ENCODE measurements at places on chromosomes 12 and 14.

DNA sequence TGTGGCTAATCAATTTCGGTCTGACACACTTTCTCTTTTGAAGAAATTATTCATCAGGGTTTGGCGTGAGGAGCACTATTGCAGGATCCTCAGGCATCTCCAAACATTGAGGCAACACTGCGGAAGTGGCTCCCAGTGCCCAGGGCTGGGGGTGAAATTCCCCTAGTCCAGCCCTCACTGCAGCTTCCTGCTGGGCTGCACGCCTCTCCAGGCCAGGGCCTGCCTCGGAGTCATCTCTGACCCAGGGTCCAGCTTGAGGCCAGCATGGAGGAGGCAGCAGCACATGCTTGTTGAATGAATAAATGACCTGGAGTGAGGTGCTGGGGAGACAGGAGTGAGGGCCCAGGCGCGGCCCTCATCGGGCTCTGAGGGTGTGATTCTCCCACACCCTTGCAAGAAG, 36.0 kb upstream of the TDRD9 start:
- no peak for DNase-seq

- no peak for DNase-seq
Observed at GRCh38 chr12:92070864-92071445, 74.7 kb downstream of the BTG1 start.

DNA sequence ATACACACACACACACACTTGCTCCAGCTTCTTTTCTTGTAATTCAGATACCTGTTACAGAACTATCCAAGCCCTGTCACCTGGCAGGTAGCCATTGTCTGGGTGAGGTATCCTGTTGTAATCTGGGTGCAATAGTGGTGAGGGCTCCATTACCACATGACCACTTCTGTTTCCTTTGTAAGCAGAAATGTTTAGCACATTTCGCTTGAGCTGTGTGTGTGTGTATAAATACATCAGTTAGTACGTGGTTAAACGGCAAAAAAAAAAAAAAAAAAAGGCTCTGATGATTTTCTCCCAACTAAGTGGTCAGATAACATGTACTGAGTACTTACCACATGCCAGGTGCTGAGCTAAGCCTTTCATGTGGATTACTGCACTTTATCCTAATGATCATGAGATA, 129.3 kb upstream of the SSTR1 start:
- no peak for DNase-seq

GRCh38 chr12:108798551-108799221, 58.7 kb downstream of the SSH1 start:
- no peak for DNase-seq

DNA sequence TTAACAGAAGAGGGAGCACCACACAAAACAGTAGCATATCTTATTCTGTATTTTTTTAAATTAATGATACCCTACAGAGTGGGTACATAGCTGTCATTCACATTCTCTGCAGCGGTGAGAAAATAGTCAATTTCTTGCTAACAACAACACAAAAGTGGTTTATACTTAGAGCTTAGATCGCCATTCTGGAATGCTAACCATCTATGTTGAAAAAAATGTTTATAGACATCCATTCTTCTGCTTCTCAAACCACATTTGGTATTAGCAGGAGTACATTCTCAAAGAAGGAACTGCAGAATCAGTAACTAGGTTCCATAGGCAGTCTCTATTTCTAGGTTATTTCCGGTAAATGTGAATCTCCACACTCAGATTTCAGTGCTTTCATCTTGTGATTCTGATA, 185.9 kb downstream of the PPFIA2 start:
- DNase-seq, result no peak

DNA sequence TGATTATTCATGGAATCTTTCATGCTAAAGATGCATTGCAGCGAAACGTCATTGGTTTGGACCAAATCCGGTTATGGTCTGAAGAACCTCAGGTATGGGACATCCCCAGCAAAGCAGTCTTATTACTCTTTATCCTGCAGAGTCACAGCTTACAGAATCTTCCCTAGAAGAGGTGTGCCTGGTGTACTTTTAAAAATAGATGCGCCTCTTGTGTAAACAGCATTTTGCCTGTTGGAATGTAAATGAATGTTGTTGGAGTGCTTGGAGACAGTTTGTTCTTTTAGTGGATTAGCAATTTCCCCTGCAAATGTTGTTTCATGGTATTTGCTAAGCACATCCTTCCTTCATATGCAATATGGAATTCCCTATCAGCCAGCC, 242.5 kb downstream of the ZFP36L1 start:
- no peak for DNase-seq

GRCh38 chr14:89702876-89703200, 251.7 kb downstream of the EFCAB11 start:
- no peak for DNase-seq

GRCh38 chr12:88944397-88944796, 364.1 kb upstream of the KITLG start:
- DNase-seq, result no peak

DNA sequence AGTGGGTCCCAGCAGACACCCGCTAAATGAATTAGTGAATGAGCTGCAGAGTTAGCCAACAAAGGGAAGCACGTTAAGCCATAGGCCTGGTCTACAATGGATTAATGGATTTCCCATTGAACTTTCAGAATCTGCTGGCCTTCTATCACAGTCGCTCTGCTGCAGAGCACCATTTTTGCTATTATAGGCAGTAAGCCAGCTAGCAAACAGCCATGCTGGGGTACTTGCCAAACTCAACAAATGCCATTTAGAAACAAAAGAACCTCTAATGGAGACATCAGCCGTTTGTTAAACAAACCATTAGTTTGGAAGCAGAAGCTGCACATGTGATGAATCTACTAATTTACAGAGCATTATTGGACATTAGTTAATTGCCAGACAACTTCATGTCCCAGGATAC, 181.1 kb upstream of the STXBP6 start:
- DNase-seq, result no peak

DNA sequence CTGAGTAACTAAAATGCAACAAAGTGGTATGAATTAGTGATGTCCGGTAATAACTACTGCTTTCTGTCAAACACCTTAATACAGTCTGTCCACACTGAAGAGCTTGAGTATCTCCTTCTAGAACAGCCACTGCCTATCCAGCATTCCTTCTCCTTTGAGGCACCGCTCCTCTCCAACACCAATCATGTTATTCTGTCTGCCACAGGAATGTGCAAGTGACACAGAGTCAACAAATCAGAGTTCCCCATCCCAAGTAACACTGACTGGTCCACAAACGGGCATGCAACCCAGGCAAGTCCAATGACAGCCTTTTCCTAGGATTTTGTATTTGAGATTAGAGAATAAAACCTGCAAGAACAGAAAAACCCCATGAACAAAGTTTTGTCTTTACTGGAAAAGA, 3.8 kb downstream of the GXYLT1 start:
- no peak for DNase-seq

- DNase-seq, result no peak
Observed at GRCh38 chr12:5488626-5488955, 56.7 kb downstream of the NTF3 start.

- no peak for DNase-seq
Observed at GRCh38 chr12:95955549-95956159, 12.5 kb downstream of the AMDHD1 start.

GRCh38 chr14:98444077-98444476, 827.9 kb downstream of the BCL11B start:
- no peak for DNase-seq

GRCh38 chr12:112808156-112808555, 16.6 kb downstream of the RPH3A start:
- DNase-seq, result no peak

DNA sequence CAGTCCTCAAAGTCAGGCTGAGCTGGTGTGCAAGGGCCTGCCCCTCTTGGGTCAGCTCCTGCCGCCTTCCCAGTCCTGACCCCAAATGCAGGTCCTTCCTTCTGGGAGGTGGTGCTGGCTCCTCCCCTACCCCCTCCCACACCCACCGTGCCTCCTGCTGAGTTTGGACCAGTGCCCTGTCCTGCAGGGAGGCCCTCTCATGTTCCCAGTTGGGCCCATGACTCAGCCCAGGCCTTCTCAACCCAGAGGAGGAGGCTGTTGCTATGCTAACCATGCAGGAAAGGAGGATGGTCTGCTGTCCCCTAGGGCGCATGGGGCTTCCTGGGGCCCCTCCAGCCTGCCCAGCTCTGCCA, 4.4 kb downstream of the ZBTB42 start:
- DNase-seq, result no peak

- DNase-seq, result no peak
Observed at GRCh38 chr12:42299392-42300308, 26.2 kb downstream of the ZCRB1 start.

DNA sequence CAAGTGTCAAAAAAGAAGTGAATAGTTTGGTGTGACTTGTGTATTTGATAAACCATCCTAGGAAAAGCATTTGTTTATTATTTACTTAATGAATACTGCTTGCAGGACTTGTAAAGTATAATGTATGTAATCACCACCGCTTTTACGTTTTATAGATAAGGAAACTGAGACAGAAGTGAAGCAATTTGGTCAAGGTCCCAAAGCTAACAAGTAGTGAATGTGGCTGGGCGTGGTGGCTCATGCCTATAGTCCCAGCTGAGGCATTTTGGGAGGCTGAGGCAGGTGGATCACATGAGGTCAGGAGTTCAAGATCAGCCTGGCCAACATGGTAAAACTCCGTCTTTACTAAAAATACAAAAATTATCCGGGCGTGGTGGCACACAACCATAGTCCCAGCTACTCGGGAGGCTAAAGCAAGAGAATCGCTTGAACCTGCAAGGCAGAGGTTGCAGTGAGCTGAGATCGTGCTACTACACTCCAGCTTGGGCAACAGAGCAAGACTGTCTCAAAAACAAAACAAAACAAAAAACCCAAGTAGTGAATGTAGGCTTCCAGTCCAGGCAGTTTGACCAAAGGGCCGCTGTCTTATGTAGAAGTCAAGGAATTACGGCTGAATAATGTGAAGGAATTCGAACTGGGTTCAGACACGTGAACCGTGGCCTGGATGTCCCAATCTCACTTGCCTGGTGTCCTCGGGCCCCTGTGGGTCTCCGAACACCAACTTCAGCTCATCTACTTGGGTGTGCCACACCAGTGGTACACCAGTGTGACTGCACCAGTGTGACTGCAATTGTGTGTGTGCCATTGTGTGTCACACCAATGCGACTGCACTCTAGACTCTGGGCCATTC, 88.3 kb upstream of the MED13L start:
- no peak for DNase-seq

DNA sequence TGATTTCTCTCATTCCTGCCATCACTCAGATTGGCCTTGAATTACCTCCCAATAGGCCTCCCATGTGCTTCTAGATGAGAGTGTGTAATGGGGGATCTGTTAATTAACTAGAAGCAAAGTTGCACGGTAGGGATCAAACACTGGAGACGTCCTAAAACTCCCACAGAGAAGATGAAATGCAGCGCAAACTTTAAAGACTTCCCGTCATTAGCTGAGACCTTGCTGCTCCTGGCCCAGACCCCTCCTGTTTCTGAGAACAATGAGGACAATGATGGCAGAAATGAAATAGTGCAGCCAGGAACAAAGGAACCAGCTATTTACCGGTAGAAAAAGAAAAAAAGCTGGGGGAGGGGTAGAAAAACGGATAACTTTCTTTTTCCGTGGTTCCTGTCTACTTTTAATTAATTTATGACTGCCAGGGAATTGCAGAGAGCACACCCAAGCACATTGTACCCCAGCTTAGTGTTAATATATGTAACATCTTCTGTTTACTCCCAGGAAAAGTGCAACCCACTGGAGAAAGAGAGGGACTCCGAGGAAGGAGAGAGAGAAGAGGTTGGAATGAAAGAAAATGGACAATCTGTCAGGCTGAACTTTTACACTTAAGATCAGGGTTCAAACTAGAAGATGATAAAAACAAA, 280.7 kb upstream of the SOX5 start:
- no peak for DNase-seq

DNA sequence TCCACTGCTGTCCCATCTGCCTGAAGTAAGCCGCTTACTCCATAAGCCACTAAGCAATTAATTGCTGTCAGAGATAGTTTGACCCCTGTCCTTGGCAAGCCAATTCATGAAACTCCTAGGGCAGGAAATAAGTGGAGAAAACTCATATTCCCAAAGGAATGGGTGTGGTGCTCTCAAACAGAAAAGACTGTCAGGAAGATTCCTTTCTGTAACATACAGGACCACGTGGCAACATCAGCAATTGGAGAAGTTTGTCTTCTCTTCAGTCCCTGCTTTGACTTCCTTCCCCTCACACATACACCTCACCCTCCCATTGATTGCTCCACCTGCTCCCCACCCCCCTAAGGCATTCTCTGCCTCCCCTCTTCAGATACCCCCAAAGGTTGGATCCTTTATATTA, 36.2 kb upstream of the MDM1 start:
- DNase-seq, result no peak

GRCh38 chr12:524167-524951, 64.6 kb downstream of the B4GALNT3 start:
- no peak for DNase-seq

- no peak for DNase-seq
Observed at GRCh38 chr12:1305791-1306500, 288.4 kb downstream of the FBXL14 start.

Measured in iPS DF 6.9 (cell line).